ENCODE measurements at places on chromosomes 2 and 18.
A peak's percentile ranks its signal among the peaks of the same experiment; 100 is the strongest.

GRCh38 chr2:36562240-36562639 lies 35.7 kb downstream of the FEZ2 start:
- DNase-seq = peak; percentile 72

- no peak for DNase-seq
Measured at GRCh38 chr2:66408905-66409304, 26.0 kb upstream of the MEIS1 start.

- DNase-seq = no peak
Measured at GRCh38 chr2:39424951-39425350, 12.1 kb downstream of the MAP4K3 start.

GRCh38 chr18:22838639-22839277 lies 94.4 kb upstream of the RBBP8 start:
- DNase-seq = no peak

- DNase-seq = no peak
Measured at GRCh38 chr2:36516136-36516870, 81.7 kb downstream of the FEZ2 start.

GRCh38 chr2:186544255-186544675 lies 45.6 kb upstream of the ITGAV start:
- peak; percentile 98 for DNase-seq

GRCh38 chr2:151306621-151307020 lies 17.2 kb upstream of the NMI start:
- no peak for DNase-seq

- DNase-seq = no peak
Measured at GRCh38 chr2:118923371-118923770, 18.6 kb upstream of the MARCO start.

- no peak for DNase-seq
Measured at GRCh38 chr2:60549238-60549927, 4.1 kb downstream of the BCL11A start.

DNA sequence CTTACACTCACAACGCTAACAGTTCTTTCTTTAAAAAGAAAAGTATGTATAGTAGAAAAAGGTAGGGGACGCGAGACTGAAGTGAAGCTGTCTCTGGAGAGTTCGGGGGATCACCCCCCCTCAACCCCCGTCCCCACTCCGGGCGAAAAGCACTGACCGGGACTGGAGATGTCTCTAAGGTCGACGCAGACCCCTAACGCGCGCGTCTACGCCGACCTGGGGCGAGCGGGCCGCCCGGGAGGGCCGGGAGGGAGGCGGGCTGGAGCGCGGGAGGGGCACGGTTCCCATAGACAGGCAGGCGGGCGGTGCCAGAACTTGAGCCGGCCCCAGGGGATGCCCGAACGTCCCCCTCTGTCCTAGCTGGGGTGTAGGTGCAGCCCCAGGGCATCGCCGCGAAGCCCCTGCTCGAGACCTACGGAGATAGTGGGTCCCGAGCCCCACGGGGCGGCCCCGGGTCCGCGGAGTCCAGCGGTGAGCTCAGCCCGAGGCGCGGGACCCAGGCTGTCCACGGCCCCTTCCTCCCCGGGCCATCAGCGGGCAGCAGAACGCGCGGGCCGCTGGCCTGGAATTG lies 82.2 kb downstream of the CHRNA1 start:
- DNase-seq = no peak

GRCh38 chr2:3741867-3742602 lies 38.7 kb downstream of the DCDC2C start:
- DNase-seq = no peak

GRCh38 chr18:48777026-48777743 lies 173.6 kb downstream of the SMAD7 start:
- DNase-seq = no peak

GRCh38 chr2:100046961-100047947 lies 95.1 kb downstream of the AFF3 start:
- no peak for DNase-seq

GRCh38 chr2:90221300-90221651 lies 1529.8 kb downstream of the RPIA start:
- no peak for DNase-seq

GRCh38 chr2:54906716-54907115 lies 143.5 kb downstream of the RTN4 start:
- no peak for DNase-seq

GRCh38 chr2:157901325-157901724 lies 25.2 kb upstream of the ACVR1 start:
- DNase-seq = no peak

GRCh38 chr2:169091761-169092519 lies 22.6 kb downstream of the DHRS9 start:
- peak; percentile 99 for DNase-seq

GRCh38 chr18:5537860-5538259 lies 5.9 kb downstream of the EPB41L3 start:
- no peak for DNase-seq

- no peak for DNase-seq
Measured at GRCh38 chr2:98390571-98391476, 44.6 kb downstream of the CNGA3 start.

DNA sequence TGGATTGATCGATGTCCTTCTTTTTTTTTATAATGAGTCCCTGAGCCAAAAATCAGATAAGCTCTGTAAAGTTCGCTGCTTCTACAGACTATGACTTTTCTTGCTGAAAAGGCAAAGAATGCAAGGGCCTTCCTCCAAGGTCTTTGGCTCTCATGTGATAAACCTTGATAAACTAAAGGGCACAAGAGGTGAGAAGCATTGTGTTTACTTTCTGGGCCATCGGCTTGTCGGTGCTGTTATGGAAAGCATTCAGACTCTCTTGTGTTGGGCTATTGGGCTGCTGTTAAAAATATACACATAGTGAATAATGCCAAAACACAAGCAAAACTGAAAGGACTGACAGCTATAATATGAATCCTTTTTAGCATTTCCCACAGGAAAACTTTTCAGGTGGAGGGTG lies 472.4 kb upstream of the SPHKAP start:
- no peak for DNase-seq

DNA sequence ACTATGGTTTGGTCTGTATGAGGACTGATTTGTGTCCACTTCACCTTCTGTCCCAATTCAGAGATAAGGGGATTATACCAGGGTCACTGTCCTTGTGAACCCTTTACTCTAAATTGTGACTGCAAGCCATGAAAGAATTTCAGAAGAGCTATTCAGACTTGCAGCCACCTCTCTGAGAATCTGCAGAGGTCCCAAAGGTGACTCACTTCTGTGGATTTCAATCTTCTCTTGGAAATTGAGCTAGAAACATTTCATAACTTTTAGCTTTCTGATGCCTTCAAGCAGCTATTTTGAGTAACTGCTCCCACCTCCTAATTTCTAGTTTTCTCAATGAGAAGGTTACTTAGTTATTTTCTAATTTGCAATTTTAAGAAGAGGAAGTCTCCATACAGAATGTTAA lies 1242.4 kb upstream of the ACVR2A start:
- DNase-seq = peak; percentile 30

DNA sequence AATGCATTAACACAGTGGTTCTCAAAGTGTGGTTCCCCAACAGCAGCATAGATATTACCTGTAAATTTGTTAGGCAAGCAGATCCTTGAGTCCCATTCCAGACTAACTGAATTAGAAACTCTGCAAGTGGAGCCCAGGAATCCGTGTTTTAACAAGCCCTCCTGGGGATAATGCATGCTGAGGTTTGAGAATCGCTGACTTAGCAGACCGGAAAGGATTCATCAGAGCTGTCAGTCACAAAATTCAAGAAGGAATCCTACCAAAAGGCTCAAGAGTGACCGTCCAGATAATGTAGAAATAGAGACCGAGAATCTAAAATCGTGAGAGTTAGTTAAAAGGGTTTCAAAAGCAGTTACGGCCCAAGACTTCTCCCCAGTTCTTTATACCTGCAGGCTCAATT lies 66.9 kb downstream of the LOXHD1 start:
- DNase-seq = no peak

DNA sequence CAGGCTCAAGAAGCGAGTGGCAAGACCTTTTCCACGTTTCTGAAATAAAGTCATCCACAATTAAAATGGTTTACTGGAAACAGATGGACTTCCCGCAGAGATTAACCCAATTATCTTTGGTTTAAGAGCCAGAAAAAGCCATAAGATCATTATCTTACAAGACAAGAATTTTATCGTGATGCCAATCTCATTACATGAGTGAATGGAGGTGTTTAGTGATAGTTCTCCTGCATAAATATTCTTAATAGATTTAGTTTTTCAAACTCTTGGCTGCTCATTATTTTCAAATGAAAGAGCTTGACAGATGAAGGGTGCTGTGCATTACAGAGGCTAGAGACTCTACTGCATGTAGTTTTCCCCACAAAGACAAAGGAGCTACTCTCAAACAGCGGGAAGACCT lies 1028.4 kb upstream of the PIK3C3 start:
- no peak for DNase-seq

- no peak for DNase-seq
Measured at GRCh38 chr2:67258831-67259230, 138.3 kb upstream of the ETAA1 start.

GRCh38 chr2:169716238-169716886 lies 17.3 kb upstream of the KLHL23 start:
- no peak for DNase-seq

Data from renal cortical epithelial cell (primary cell).